ENCODE measurements at places on chromosomes 3 and 15.
A peak's percentile ranks its signal among the peaks of the same experiment; 100 is the strongest.

DNA sequence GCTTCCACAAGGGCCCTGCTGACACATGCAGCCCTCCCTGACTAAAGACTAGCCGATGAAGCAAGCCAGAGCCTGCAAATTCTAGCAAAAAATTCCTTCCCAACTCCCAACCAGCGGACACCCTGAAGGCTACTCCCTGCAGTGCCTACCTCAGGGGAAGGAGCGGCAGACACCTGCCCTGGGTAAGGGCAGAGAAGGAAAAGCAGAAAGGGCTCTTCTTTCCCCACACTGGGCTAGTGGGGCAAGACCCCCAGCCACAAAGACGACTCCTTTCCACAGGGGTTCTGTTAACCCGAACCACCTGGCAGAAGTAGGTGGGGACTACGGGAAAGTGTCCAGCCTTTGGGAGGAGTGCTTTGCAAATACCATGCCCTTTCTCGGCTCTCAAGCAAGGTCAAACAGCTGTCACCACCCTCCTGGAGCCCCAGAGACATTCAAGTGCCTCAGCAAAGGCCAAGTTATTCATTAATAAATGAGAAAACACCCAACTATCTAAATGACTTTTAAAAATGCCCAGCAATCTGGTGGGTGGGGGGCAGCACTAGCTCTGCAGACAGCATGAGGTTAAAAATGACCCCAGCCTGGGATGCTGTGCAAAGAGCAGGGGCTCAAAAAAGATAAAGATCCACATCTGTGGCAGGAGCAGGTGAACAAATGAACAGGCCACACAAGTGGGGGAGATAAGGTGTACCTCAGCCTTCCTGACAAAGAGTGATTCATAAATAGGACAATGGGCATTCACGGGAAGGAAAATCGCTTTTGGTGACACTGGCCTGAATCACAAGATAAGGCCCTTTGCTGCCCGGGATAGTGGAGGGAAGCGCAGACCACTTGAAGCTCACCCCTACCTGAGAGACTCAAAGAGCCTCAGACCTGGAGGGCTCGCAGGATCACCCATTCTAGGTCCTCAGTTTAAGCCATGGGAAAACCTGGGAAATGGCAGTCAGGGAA is 33.0 kb downstream of the CCDC12 start:
- DNase-seq, result no peak

DNA sequence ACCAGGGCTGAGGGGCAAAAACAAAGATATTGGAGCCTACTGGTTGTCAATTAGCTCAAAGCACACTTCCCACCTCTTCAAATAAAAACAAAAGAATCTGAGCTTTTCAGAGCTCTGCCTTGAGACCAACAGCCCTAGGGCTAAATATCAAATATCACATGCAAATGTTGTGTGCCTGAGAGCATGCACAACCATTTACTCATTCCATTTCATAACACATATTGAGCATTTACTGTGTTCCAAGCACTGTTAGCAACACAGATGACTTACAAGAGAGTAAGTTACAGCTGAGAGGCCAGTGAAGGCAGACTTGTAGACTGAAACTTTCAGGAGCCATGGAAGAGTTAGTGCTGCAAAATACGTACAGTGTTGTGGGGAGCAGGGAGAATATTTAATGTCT is 222.4 kb downstream of the CPNE4 start:
- DNase-seq, result no peak

GRCh38 chr3:132317229-132317948 is at the start of gene ACP3:
Gene ACP3 (plus strand): TSS chr3:132317407. CDS start chr3:132317457, 50 bp downstream.
- peak; percentile 76 for DNase-seq

DNA sequence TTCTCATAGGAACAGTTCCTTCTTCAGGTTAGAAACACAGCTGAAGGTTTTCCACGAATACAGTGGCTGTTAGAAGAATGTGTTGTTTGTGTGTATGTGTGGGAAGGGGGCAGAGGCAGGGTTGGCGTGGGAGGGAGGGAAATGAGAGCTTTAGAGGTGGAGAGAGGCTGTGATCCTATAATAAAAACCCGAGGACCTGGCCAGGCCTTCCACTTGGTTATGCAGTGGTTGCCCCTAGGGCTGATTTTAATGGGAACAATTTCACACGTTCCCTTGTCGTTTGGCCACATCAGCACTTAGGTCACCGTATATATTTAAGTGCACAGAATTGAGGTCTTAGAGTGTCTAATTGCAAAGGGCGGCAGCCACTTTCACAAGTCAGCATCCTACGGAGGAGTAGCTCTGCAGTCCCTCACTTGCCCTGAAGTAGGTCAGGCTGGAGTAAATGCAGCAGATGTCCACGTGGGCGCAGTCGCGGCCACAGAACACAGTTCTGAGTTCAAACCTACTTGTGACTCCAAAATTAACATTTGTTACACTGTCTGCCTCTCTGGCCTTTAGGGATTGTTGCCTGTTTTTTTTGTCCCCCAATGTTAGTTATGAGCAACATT is 85.6 kb downstream of the PDCD6IP start:
- no peak for DNase-seq

DNA sequence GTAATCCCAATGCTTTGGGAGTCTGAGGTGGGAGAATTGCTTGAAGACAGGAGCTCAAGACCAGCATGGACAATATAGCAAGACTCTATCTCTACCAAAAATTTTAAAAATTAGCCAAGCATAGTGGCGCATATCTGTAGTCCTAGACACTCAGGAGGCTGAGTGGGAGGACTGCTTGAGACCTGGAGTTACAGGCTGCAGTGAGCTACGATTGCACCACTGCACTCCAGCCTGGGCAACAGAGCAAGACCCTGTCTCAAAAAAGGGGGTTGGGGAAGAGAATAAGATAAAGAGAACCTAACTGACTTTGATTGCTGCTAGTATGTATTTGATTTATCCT is 755 bp downstream of the CD200R1 start:
- no peak for DNase-seq

DNA sequence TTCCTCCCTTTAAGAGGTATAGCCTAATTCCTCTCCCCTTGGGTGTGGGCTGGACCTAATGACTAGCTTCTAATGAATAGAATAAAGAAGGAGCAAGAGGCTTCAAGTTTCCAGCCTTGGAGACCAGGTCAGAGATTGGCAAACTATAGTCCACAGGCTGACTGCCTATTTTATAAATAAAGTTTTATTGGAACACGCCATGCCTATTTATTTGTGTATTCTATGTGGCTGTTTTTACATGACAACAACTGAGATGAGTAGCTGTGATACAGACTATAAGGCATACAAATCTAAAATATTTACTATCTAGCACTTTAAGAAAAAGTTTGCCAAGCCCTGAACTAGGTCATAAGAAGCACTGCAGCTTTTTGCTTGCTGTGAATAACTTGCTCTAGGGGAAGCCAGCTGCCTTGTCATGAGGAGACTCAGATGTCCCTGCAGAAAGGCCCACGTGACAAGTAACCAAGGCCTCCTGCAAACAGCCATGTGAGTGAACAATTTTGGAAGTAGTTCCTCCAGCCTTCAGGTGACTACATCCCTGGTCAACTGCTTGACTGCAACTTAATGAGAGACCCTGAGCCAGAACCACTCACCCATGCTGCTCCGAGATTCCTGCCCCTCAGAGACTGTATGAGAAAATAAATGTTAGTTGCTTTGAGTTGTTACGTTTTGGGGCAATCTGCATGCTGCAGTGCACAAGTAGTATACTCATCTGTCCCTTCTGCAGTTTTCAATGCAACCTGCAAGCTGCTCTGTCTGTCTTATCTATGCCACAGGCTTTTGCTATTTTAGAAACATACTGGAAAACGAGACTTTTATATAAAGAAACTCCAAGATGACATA is 21.1 kb upstream of the MAP3K13 start:
- peak; percentile 22 for DNase-seq

DNA sequence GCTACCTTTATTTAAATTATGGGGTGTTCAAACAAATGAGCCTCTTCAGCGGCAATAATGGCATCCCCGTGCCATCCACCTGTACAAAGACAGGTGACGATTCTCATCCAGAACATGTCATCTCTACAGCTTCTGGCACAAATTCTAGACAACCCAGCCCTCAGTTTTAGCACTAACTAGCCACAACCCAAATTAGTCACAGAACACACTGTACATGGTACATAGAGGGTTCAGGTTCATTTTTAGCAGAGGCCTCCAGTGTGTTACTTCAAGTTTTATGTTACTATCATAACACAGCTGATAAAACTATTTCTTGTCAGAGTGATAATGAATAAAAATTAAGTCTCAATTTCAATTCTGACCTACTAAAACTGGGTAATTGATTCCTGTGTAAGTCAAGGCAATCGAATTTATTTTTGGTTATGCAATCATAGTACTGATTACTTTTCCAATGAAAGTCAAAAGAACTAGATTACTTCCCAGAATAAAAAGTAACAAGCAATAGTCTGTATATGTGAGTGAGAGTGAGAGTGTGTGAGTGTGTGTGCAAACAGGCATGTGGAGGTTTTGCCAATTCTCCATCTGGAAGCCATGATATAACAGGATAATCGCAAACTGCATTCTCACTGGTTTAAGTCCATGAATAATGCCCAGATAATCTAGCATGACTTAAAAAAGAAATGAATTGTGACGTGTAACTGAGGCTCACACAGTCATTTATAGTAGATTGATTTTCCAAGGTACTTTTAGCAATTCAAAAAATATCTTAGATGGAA is 37.4 kb downstream of the SHQ1 start:
- DNase-seq, result no peak

- peak; percentile 6 for DNase-seq
Measured at GRCh38 chr3:8128686-8129085, 372.9 kb upstream of the LMCD1 start.

- no peak for DNase-seq
Measured at GRCh38 chr3:158642474-158643210, 1.7 kb upstream of the GFM1 start.

DNA sequence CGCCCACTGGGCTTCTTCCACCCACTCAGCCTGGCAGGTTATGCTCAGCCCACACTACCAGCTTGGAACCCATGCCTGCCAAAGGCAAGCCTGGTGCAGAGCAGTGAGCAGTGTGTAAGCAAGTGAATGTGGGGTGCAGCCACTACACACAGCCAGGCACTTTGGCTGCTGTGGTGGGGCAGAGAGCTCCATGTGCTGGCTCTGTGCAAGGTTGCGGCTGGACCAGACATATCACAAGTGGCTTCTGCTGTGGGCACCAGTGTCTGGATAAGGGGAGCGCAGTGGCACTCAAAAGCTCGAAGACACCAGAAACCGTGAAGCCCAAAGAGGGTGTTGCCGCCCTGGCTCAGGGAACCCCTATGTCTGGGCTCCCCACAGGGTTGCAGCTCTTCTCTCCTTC is 563.7 kb downstream of the SI start:
- no peak for DNase-seq

DNA sequence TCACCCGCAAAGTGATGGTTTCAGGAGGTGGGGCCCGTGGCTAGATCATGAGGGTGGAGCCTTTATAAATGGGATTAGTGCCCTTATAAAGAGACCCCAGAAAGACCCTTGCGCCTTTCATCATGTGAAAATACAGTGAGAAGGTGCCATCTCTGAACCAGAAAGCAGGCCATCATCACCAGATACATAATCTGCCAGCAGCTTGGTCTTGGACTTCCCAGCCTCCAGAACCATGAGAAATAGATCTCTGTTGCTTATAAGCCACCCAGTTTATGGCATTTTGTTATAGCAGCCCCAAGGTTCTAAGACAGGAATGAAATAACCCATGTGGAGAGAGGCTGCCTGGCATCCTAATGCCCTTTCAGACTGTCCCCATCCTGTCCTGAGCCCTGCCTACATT is 127.8 kb upstream of the SMAD3 start:
- no peak for DNase-seq

GRCh38 chr15:73887481-73887880 is 14.1 kb downstream of the TBC1D21 start:
- no peak for DNase-seq

GRCh38 chr3:151228666-151229040 is 25.6 kb upstream of the GPR171 start:
- peak; percentile 36 for DNase-seq

GRCh38 chr3:49081429-49081828 is 12.4 kb downstream of the QRICH1 start:
- no peak for DNase-seq

DNA sequence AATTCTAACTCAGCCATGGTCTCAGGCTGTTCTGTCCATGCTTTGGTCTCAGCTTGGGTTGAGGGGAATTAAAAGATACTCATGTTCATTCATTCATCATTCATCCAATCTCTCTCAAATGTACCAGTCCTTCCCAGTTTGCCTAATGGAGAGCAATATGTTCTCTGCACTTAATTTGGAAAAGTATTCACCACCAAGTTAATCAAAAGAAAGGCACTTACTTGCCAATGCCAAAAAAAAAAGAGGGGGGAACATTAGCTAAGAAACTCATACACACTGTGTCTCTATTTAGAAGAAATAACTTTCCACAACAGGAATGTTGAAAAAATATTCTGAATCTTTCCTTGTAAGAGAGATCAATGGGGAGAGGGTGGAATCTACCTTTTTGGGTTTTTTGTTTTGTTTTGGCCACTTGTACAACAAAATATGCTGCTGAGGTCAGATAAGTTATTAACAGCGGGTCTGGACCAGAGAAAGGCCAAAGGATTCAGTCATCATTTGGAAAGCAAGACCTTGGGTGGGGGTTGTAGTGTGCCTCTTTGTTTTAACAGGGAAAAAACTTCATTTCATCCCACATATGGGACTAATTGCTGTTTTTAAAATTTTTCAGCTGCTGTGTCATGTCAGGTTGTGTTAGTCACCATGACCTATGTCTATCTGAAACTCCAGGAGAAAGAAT is 152.3 kb downstream of the FBN1 start:
- DNase-seq, result no peak

- DNase-seq, result no peak
Measured at GRCh38 chr15:58026552-58026951, 39.0 kb downstream of the ALDH1A2 start.

DNA sequence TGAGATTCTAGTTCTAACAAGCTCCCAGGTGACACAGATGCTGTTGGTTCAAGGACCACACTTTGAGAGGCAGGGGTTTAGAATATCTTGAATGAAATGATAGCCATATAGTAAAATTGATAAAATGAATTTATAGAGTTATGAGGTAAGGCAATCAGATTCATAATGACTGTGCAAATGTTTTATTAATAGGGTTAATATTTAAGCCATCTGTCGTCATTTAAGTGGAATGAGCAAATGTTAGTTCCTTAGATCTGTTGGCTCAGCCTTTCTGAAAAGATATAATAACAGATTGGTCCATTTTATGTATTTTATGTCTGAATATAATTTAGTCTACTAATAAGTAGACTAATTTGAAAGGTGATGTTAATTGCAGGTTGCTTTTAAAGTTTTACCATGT is 12.9 kb downstream of the REC114 start:
- DNase-seq, result no peak

- no peak for DNase-seq
Measured at GRCh38 chr3:55724821-55725220, 237.7 kb upstream of the WNT5A start.

Data from pons (tissue), 1 donor.